Left lobe of liver (tissue), 2 donors: ENCODE measurements at places on chromosomes 7 and 10.
A peak's percentile ranks its signal among the peaks of the same experiment; 100 is the strongest.

DNA sequence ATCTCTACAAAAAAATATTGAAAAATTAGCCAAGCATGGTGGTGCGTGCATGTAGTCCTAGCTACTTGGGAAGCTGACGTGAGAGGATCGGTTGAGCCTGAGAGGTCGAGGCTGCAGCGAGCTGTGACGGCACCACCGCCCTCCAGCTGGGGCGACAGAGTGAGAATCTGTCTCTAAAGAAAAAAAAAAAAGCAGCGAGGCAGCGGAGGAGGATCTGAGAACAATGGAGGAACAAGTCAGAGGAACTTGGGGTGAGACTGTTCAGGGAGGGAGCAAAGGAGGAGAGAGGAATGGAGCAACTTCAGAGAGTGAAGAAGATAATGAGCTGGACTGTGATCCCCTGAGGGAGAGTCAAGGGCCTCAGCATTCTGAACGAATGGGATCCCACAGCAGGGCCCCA is 85.4 kb downstream of the MKX start:
- DNase-seq: no peak

GRCh38 chr7:112383671-112384417 is 66.4 kb upstream of the IFRD1 start:
- DNase-seq: no peak

DNA sequence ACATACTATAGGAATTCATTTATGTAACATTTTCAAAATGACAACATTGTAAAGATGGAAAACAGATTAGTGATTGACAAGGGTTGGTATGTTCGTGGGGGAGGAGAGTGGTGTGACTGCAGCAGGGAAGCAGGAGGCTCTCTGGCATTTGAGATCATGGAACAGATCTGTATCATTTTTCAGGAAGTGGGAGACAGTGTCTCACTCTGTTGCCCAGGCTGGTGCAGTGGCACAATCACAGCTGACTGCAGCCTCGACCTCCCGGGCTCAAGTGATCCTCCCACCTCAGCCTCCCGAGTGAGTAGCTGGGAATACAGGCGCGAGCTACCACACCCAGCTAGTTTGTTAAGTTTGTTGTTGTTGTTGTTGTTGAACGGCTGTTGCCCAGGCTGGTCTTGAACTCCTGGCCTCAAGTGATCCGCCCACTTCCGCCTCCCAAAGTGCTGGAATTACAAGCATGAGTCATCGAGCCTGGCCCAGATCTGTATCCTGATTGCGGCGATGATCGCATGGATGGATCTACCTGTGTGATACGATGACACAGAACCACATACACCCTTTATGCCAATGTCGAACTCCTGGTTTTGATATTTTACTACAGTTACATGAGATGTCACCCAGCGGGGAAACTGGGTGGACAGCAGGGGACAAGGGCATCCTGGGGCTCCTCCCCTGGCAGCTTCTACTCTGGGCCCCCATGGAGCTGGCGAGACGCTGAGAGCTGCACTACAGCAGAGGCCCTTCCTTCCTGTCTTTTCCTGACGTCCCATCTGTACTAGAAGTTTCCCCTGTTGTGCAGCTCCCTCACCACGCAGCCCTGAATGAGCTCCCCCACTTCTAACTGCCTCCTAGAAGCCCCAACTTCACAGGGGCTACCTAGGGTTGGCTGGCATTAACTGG is 12.3 kb upstream of the CYTH3 start:
- no peak for DNase-seq

GRCh38 chr7:102291056-102291915 is 4.6 kb downstream of the SH2B2 start:
- no peak for DNase-seq

DNA sequence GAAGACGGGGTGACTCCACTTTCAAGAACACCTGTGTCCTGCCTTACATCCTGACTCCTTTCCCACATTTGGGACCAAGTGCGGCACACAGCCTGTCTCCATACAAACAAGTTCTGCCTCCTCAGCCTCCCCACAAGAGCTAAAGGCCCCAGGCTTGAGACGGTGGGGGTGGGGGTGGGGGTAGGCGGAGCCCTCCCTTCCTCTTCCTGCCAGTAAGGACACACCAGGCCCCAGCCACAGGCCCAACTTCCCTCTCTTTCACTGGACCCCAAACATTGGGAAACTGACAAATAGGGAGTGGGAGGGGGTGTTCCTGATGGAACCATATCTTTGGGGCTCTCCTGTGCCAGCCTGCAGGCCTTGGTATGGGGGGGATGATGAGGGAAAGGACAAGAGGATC is 4.6 kb downstream of the CDK5 start:
- no peak for DNase-seq

GRCh38 chr7:121604627-121605316 is 208.7 kb upstream of the FAM3C start:
- no peak for DNase-seq

GRCh38 chr7:34087892-34088891 is 182.9 kb downstream of the BMPER start:
- peak; percentile 54 for DNase-seq

DNA sequence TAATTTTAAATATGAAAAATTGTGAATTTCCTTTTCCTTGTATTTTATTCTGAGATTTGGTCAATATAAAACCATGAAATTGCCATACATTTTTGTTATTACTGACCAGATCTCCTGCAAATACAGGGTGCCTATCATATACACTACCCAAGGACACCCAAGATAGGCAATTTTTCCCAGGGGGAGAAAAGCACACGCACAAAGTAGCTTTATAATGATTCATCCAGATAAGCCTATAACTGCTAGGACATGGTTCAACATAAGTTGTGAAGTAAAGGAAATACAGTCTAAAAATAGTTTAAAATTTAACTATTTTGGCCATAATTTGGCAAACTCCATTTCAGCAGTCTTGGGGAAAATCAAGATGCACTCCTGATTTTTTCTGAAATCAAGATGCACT is 4.8 kb downstream of the RUFY2 start:
- no peak for DNase-seq

DNA sequence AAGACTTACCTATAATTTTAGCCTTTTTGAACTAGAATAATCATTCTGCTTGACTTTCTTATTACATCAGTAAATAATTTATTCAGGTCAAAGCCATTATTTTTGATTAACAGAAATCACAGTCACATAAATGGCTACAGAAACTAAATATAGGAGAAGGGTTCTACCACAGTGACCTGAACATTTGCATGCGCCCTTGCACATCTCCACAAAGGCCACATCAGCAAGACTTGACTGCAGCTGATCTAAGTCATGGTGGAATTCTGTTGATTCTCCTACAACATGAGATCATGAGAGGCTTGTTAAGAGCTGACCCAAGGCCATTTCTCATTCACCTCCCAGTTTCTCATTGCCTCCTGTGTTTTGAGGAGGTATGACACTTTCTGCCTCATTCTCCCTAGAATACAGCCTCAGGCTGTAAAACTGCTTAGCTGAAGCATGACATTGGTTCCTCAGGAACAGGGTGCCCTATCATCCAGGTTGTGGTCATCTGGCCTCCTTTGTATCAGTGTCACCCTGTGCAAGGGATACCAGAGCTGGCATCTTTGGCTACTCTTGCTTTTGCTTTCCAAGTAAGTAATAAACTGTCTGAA is 6.7 kb upstream of the IMMP2L start:
- DNase-seq: no peak

GRCh38 chr10:43218951-43219837 is 47.7 kb downstream of the RASGEF1A start:
- no peak for DNase-seq

- DNase-seq: no peak
Measured at GRCh38 chr10:49282306-49282705, 16.7 kb upstream of the C10orf71 start.

DNA sequence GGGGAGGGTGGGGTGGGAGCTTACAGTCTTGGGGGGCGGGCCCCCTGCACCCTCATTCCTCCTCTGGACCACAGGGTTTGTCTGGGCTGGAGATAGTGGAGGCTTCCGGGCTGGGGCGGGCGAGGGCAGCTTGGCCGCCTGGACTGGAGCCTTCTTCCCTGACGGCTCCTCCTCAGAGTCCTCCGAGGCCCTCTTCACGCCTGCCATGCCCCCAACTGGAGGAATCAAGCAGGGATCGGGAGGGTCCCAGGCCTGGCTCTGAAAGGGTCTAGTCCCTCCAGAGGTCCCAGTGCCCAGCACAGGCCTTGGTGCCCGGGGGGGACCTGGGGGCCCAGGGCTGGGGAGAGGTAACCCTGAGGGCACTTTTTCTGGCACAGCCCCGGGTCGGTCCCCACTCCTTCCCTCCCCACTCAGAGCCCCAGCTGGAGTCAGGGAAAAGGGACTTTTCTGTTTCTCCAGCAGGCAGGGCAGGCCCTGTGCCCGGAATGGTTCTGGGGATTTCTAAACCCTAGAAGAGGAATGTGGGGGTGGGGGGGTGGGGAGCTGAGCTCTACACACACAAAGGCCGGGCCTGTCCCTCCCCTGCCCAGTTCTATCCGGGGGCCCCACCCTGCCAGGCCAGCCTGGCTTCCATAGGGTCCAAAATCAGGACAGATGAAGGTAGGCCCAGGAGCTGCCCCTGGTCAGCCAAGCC is 11.6 kb downstream of the MICALL2 start:
- DNase-seq: no peak

DNA sequence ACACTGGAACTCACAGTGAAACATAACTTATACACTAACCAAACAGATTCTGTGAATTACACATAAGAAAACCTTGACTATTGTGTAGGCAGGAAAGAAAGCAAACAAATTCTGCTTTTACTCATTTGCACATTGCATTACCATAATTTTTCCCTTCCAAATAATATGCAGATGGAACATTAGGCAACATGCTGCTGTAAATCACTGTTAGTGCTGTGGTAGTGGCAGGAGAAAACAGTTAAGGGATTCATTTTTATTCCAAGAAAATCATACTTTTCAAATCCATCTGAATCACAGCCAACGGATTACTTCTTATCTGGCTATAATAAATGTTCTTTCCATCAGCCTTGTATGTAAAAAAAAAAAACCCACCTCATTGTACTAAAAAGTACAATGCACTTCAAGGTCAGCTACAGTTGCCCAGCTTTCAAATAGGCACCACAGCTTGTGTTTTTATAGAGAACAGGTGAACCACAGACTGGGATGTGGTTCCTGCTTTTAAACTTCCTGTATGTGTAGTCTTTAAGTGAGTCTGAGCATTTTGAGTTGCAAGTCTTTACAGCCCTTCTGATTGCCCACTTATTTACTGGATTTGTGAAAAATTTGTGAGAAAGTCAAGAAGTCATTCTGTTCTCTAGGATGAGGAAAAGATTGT is 590.0 kb upstream of the SEMA3D start:
- DNase-seq: no peak

DNA sequence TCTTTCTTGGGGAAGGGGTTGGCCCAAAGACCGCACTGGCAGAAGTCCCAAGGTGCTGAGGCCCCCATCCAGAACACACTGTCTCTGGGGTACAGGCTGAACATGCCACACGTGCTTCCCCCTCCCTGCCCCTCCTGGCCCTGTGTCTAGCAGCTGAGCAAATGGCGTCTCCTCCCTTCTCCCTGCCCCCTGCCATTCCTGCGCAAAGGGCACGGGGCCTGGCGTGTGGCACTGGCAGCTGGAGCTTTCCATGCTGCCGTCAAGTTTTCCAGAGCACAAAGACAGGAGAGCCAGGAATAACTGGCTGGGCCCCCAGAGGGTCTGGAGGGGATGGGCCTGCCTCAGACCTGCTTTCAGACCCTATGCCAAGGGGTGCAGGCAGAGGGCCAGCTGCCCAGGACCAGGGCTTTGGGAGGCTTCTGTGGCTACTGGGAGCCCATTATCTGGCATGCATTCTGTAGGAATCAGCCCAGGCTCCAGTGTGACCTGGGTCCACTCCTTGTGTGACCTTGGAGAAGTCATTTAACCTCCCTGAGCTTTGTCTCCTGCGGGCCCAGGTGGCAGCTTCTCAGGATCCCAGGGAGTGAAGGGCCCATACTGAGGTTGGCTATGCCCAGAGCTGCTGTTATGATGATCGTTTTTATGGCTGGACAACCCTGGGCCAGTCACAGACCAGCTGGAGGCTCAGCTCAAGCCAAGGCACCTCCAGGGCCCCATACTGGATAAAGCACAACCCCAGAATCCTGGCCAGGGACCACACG is 710 bp upstream of the LDB3 start:
- no peak for DNase-seq

DNA sequence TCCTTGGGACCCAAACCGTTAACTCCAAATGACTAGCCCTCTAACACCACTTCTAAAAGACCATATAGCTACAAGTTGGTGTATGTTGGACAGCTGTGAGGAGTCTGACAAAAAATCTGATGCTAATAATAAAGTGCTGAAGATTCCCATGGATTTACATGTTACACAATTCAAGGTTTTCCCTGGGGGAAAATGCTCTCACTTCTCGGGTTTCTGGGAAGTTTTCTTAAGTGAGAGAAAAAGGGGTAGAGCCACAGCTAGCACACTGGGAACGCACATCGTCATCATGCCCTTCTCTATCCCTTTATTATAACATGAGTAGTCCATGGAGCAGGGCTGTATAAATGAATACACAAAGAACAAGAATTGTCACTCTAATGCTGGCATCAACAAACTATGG is 162.1 kb downstream of the CHCHD3 start:
- no peak for DNase-seq

- DNase-seq: no peak
Measured at GRCh38 chr10:129970465-129971364, 6.6 kb upstream of the EBF3 start.
